Type B pancreatic cell (in vitro differentiated cells): ENCODE measurements at places on chromosomes 7 and 10. TPM values are rescaled to one million over a fixed set of nuclear protein-coding genes. Genes with fewer than 3 reads are reported as not detected.

- DNase-seq: no peak
Measured at GRCh38 chr7:27605689-27606269, 56.9 kb downstream of the HIBADH start.

DNA sequence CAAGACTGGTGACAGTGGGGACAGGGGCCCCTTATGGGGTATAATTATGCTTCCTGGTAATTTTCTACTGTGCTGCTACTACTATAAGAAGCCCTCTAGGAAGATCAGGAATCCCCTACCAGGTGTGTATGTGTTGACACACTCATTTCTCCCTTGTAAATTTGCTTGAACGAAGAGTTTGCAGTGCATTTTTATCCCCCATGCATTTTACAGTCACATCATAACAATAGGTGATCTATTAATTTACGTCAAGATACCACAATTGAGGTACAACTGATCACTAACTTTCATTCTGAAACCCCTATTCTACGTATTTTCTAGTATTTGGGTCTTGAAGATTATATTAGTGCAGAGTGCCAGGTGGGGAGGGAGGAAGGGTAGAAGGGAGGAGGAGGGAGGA lies 252.2 kb downstream of the NSUN6 start:
- no peak for DNase-seq

DNA sequence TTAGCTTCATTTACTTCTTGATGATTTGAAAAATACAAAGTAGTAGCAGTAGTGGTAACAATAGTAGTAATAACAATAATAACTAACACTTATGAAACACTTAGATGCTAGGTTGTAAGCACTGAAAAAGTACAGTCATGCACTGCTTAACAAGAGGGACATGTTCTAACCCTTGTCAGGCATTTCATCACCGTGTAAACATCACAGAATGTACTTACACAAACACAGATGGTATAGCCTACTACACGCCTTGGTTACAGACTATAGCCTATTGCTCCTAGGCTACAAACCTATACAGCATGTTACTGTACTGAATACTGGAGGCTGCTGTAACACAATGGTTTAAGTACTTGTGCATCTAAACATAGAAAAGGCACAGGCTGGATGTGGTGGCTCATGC lies 60.6 kb downstream of the PUS7 start:
- no peak for DNase-seq

The PRKCQ gene
- 1.6 and 2.0 TPM in 2 replicates for total RNA-seq

GRCh38 chr7:95527033-95527775 lies 41.5 kb downstream of the ASB4 start:
- no peak for DNase-seq

DNA sequence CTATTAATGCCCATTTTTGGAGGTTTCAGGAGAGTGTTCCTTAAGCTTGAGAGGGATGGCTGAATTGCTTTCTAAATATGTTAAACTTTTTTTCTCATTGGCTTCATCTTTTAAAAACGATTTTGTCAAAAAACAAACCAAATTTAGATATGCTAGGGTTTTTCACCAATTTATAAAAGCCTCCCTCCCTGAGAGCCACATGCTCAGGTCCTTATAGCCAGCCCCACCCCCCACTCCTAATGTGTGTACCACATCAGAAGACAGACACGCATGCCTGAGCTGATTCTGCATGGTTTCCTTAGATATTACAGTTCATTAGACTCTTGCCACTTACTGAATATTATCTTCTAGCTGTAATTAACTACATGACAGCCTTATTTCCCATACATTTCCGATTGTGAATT lies 2.0 kb downstream of the CUL1 start:
- DNase-seq: no peak

DNA sequence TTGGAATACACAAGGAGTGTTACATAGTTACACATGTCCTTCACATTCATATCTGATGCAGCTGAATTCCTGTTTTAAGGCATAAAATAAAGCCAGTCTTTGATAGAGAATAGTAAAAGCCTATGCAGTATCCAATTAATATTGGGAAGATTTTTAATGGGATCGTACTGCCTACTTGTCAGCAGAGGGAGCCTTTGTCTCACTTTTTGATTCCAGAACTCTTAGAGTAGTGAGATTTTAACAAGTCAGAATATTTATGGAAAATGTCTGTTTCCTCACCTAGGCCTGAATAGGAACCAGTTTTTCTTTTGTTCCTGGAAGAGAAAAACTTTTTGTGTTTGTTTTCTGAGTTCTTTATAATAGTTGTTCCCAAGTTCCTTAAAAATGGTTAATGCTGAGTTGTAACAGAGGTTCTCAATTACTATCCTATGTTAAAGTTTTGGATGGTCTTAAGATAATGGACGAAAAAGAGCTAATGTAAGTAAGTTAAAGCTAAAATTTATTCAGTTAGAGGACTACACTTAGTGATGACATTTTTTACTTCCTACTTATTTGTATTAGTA lies 114.0 kb downstream of the BBS9 start:
- DNase-seq: no peak

DNA sequence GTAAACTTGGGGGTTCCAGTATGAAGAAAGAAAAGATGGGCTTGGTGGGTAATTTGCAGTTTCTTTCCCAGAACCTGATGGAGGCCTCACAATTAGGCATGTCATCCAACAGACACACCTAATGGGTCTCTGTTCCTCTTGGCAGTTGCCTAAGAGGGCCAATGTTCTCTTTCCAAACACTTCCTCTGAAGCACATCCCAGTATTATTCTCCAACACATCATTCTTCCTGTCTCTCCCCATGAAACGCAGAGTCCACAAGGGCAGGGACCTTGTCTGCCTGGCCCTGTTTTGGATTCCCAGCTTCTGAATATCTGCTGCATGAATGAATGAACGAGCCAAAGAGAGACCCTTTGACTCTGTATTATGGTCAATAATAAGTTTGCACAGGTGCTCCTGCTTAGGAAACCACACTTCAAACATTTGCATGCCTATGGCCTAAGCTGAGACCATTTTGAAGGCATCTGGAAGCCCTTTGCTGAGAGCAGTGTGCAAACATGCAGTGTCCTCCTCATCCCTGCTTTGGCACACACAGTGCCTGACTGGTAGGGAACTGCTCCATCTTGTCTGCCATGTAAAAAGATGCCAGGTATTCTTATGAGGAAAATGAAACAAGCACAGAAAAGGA lies 100.9 kb upstream of the CHST15 start:
- no peak for DNase-seq

The RET gene
- 8.2 and 14.0 TPM in 2 replicates for total RNA-seq

GRCh38 chr7:51060536-51060935 lies 256.1 kb downstream of the COBL start:
- DNase-seq: no peak

GRCh38 chr10:133039107-133039802 lies 48.5 kb upstream of the ADGRA1 start:
- DNase-seq: no peak

The FRMD4A gene
- 37.8 and 88.9 TPM in 2 replicates for total RNA-seq

The CAMK2B gene
- total RNA-seq: 7.6 and 8.4 TPM in 2 replicates

The GPR15LG gene
- total RNA-seq: 0.70 and 0.98 TPM in 2 replicates

The KCP gene
- total RNA-seq: 1.3 and 4.2 TPM in 2 replicates

The ANKRD7 gene
- total RNA-seq: not detected in 2 replicates

GRCh38 chr7:118104812-118105441 lies 79.0 kb upstream of the LSM8 start:
- no peak for DNase-seq

The C10orf67 gene
- 0.12 and 0.17 TPM in 2 replicates for total RNA-seq

DNA sequence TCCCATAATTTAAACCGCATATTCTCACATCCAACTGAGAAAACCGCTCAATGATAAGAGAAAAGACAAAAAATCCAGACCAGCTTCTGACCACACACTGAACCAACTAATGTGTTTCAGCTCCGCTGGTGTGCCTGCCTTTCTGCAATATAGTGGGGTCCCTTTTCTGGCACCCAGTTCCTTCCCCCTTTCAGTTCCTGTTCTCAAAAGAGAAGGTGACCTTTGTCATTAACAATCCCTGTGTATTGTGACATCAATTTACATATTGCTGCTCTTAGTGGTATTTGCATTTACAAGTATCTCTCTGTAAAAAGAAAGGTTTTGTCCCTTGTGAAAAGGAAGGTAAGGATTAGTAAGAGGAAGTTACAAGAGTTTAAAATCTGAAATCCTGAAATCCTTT lies 1.4 kb downstream of the PPP1R17 start:
- DNase-seq: no peak

- no peak for DNase-seq
Measured at GRCh38 chr10:98427011-98427515, 12.1 kb upstream of the PYROXD2 start.

- peak; percentile 68 for DNase-seq
Measured at GRCh38 chr10:26860102-26860442, 686 bp downstream of the ABI1 start.

GRCh38 chr7:143850682-143851081 lies 51.3 kb downstream of the TCAF1 start:
- DNase-seq: no peak

The LYZL1 gene
- not detected in 2 replicates for total RNA-seq

The MGAM2 gene
- 5.9 and 9.7 TPM in 2 replicates for total RNA-seq

DNA sequence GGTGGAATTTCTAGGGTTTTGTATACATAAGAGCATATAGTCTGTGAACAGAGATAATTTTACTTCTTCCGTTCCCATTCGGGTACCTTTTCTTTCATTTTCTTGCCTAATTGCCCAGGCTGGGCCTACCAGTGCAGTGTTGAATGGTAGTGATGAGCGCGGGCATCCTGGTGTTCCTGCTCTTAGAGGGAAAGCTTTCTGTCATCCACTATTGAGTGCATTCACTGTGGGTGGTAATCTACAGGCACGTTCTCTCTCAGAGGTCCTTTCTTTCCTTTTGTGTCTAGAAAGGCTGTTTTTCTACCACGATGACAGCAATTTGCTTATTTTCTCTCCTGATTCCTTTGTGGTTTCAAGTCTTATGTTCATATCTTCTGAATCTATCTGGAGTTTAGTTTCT lies 65.0 kb downstream of the INPP5A start:
- no peak for DNase-seq

The IDI2 gene
- not detected in 2 replicates for total RNA-seq

GRCh38 chr7:64182036-64182790 lies 24.8 kb upstream of the ZNF735 start:
- DNase-seq: no peak

DNA sequence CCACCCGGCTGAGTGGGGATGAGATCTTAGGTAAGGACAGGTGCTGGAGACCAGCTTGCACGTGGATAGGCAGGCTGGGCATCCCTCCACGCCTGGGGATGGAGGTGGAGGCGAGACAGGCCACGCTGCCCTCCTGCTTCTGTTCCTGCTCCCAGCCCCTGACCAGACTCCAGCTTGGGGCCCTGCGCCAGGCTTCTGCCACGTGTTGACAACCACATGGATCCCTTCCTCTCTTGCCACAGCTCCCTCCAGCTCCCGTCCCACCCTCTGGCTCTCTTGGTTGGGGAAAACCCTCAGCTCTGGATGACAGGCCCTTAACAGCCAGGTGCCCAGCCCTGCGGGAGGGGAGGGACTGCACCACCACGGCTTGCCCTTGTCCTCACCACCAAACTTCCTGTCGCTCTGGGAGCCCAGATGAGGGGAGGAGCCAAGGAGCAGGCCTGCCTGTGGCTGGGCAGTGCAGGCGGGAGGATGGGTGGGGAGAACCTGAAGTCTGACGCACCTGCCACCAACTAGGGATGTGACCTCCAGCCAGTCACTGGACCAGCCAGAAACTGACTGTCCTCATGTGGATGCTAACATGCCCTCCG lies 36.0 kb downstream of the KCNH2 start:
- DNase-seq: peak; percentile 62

The EPO gene
- total RNA-seq: 0.22 and 0.40 TPM in 2 replicates

- DNase-seq: no peak
Measured at GRCh38 chr10:32217216-32217615, 129.7 kb downstream of the EPC1 start.

The LCOR gene
- total RNA-seq: 53.6 and 55.1 TPM in 2 replicates

The LBX1 gene
- 4.7 TPM in 1 of 2 replicates, not detected in the other for total RNA-seq

- DNase-seq: no peak
Measured at GRCh38 chr10:23331567-23332301, 12.9 kb downstream of the C10orf67 start.

The SPDYE6 gene
- total RNA-seq: not detected in 2 replicates

The CALML3 gene
- total RNA-seq: not detected in 2 replicates

The CPA2 gene
- total RNA-seq: 16.3 and 19.8 TPM in 2 replicates

GRCh38 chr10:844552-844951 lies 87.0 kb downstream of the LARP4B start:
- DNase-seq: no peak

The FGFR2 gene
- total RNA-seq: 68.8 and 173 TPM in 2 replicates

DNA sequence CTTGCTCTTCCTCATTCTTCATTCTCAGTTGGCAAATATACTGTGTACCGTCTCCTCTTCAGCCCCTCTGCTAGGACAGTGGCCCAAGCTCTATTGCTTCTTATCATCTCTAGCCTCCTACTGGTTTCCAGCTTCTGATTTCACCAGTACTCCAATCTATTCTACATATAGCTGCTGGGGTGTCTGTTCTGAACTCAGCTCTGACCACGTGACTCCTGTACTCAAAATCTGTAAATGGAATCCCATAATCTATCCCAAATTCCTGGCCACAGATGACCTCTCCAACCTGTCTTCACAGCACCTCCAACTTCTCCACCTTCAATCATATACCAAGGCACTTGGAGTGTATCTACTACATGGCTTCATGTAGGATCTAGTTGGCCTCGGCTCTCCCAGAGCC lies 152.9 kb downstream of the NRCAM start:
- DNase-seq: no peak

DNA sequence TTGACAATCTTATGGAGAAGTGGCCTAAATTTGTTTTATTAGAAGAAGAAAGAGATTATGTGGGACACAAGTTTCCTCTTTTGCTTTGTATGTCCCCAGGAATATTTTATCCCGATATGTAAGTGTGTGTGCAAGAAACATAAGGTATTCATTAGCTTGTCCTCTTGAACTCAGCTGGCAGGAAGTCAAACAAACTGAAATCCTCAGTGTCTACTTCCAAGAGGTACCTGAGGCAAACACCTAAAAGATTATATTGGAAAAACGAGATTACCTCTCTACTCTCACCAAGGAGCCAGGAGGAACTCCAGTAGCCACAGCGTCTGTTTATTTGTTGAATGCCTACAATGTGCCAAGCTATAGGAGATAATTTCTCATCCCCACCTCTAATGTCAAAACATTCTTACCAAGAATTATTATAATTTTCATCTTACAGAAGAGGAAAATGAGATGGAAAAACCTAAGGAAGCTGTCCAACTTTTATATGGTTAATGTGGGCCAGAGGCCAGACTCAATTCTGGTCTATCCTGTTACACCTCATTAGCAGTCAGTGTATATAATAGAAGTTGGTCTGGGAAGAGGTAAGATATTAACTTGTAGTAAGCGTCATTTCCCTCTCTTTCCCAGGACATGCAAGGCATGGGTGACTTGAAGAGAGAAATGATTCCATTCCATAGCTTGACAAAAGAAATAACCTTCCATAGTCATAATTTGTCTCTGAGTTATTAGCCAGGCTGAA lies 692.7 kb downstream of the MAGI2 start:
- no peak for DNase-seq

The VWC2 gene
- 0.33 and 0.60 TPM in 2 replicates for total RNA-seq
